ENCODE measurements at places on chromosomes 3 and 15.

DNA sequence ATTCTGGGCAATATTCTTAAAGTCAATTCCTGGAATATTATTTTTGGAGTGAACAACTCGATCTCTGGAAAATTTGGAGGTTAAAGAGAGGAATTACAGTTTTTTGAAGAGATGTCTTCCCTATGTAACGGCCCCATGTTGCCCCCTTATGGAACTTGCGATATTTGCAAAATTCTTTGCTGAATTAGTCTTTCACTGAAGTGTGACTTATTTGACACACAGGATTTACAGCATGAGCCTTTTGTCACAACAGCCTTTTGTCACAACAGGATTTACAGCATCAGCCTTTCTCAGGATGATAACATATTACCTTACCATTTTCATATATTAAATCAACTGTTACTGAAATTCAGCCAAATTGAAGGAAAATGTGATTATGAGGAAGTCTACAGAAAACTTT, 37.8 kb upstream of the SPTSSB start:
- peak; percentile 42 for DNase-seq

DNA sequence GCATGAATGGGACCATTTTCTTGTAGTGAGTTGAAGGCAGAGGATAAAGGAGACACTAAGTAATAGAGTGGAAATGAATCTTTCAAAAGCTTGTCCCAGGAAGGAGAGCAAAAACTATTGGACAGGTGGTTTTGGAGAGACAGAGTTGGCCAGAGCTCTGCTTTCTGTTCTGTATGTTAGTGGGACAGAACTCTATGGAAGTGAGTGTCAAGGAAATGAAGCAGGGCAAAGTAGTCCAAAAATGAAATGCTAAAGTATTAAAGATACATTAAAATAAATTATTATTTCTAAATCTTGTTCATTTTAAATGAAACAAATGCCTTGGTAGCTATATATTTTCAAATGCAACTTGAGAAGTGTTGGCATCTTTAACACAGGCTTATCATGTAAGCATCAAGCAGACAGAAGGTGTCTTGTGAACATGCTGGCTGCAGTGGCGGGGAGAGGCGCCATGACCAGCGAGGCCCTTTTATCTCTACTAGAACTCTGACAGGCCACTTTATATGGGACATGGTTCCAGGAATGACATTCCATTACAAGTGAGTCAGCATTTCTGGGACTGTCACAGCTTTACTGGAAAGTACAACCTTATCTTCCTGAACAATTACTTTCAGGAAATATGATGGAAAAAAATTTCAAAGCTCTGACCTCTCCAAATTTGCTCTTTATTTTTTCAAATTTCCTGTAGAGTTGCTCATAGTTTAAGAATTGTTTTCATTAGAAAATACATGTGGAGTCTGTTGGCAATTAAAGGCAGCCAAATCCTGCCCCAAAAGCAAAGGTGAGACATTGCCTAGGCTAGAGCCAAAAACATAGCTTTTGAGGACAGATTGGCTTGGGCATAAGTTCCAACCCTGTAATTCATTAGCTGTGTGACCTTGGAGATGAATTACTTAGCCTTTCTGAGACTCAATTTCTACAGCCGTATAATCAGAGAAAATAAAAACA, 106.5 kb downstream of the ECT2 start:
- DNase-seq, result no peak

- no peak for DNase-seq
Measured at GRCh38 chr3:78647726-78648125, 1120.1 kb downstream of the ROBO1 start.

DNA sequence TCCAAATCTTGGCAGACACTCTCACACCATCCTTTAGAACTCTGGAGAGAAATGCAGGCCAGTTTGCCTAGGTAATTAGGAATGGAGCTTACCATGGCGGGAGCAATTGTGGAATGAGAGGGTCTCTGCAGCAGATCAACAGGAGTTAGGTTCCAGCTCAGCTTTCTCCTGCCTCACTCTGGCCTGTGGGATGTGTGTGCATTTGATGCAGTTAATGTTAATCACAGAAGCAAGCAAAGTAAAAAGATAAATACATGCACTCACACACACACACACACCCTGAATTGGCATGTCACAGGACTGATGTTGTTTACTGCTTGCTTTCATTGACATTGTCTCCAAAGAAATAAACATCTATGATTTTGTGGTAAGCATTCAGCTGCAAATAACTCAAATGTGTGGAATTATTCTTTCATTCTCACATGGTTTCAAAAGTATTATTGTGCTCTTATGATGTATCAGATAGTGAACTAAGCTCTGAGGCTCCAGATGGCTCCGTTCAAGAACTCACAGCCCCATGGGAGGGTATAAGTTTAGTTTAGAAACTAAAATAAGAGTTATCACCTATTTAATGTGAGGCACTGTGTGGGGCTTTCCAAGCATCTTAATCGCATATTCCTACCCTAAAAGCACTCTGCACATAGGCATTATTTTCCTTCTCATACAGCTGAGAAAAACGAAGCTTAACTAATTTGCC, 31.3 kb upstream of the BFSP2 start:
- no peak for DNase-seq

- no peak for DNase-seq
Measured at GRCh38 chr3:28859897-28860296, 421.0 kb upstream of the RBMS3 start.

- no peak for DNase-seq
Measured at GRCh38 chr3:82202269-82202668, 440.8 kb upstream of the GBE1 start.

- no peak for DNase-seq
Measured at GRCh38 chr15:48667701-48668100, 22.2 kb upstream of the FBN1 start.

GRCh38 chr15:64779630-64780029, 4.2 kb upstream of the RBPMS2 start:
- no peak for DNase-seq

- no peak for DNase-seq
Measured at GRCh38 chr3:195334967-195335366, 64.0 kb upstream of the XXYLT1 start.

DNA sequence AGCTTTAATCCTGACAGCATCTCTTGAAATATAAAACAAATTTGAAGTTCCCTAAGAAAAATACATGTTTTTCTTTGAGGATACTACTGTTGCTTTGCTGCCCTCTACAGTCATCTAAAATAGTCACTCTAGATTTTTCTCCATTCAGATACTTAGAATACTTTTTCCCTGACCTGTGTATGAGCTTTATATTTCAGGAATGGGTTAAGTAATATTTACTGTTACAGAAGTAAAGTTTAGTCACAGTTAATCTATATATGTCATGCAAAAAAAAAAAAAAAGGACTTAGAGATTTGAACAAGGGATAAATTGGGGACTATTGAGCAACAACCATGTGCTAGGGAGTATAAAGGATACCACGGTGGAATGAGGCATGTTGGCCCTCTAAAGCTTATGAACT, 8.8 kb downstream of the NECTIN3 start:
- no peak for DNase-seq

GRCh38 chr15:77720655-77721054, 87.9 kb upstream of the LINGO1 start:
- DNase-seq, result no peak

GRCh38 chr3:58299839-58300516, 6.1 kb upstream of the RPP14 start:
- DNase-seq, result no peak

GRCh38 chr3:187222801-187223200, 25.5 kb downstream of the RTP1 start:
- DNase-seq, result no peak

DNA sequence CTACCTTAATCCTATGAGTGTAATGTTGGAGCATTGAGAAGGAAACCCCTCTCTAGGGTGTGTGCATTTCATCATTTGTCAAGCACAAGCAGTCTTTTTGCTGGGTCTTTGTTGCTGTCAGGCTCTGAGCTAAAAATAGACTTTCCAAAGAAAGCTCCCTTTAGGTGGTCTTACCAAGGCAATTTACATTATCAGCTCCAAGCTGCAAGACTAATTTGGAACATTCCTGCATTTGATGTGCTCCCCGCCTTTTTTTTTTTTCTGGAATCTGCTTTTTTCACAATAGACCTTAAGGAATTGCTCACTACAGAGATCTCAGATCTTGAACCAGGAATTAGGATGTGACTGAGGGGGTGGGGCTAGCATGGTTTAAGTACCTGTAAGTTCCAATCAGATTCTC, 60.6 kb upstream of the STAC start:
- no peak for DNase-seq

GRCh38 chr3:124885466-124886167, 1.5 kb downstream of the ITGB5 start:
- DNase-seq, result no peak

- no peak for DNase-seq
Measured at GRCh38 chr3:141268791-141269190, 37.2 kb downstream of the PXYLP1 start.

DNA sequence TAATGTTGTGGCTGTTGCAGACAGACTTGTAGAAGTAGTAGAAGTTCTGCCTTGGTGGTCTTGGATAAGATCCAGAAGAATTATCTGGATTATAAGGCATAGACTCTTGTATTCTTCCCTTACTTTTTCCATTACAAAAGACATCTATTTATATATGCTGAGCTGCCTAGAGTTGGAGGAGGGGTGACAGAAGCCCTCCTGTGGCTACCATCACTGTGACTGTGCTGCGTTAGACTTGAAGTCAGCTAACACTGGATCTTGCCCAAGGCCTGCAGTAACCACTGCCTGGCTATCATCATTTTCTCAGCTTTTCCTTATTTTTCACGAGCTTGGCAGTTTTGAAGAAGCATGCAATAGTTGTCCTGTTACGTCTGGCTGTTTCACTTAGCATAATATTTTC, 684.8 kb upstream of the BCHE start:
- no peak for DNase-seq

DNA sequence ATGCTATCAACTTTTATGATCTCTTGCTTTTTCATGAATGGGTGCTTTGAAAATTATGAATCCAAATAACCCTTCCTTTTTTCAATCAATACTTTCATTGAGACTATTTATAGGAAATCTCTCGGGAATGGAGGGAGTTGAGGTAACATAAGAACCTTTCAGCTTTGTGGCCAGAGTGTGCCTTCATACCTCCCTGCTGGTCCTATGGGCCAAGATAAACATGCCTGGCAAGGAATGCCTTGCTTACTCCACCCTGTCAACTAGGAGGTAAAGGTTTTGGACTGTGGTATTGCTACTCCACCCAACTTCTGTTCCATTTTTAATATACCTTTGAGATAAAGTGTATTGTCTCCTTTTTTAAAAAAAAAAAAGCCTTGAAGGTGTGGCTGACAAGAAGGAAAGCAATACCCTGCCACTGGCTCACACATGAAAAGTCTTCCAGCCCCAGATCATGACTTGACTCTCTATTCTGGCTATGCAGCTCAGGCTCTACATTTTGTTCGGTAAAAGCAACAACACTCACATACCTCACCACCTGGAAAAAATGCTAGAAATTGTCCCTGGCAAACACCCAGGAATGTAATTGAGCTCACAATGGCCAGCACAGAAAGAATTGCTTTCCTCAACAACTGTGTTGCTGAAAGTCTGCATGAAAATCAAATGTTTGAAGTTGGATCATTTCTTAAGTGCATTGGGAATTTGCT, 35.8 kb downstream of the COL8A1 start:
- no peak for DNase-seq

- DNase-seq, result no peak
Measured at GRCh38 chr15:44450172-44450571, 22.7 kb downstream of the CTDSPL2 start.

GRCh38 chr3:120688121-120688520, 6.1 kb upstream of the HGD start:
- DNase-seq, result no peak

DNA sequence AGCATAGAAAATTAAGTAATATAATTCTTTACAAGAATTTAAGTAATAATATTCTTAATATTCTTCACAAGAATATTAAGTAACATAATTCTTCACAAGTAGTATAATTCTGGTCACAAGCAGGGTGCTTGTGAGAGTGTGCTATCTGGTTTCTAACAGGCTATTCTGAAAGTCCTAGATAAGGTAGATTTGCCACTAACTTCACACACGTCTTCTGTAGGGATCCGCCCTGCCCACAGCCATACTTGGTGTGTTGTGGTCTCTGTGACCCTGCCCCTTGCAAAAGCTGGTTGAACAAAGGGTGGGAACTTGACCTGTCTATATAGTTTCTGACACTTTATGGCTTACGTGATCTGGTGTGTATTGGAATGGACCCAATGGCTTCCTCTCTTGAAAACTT, 253.4 kb upstream of the MDFIC2 start:
- DNase-seq, result no peak

DNA sequence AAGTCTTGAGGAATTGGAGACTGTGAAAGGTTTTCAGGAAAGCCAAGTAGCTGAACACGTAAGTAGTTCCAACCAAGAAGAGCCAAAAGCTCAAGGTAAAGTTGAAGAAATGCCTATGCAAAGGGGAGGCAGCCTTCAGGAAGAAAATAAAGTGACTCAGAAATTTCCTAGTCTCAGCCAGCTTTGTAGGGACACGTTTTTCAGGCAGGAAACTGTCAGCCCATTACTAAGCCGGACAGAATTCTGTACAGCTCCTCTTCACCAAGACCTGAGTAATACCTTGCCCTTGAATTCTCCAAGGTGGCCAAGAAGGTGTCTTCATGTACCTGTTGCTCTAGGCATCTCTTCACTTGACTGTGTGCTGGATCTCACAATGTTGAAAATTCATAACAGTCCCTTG, 48.6 kb downstream of the CDAN1 start:
- DNase-seq, result no peak

DNA sequence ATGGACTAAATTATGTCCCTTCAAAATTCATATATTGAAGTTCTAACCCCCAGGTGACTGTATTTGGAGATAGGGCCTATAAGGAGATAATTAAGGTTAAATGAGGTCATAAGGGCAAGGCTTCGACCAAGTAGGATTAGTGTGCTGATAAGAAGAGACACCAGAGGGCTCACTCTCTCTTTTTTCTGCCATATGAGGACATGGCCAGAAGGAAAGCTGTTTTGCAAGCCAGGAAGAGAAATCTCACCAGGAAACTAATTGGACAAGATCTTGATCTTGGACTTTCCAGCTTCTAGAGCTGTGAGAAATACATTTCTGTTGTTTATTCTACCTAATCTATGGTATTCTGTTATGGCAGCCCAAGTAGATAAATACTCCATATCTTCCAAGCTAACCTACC, 503.6 kb upstream of the NAALADL2 start:
- no peak for DNase-seq

DNA sequence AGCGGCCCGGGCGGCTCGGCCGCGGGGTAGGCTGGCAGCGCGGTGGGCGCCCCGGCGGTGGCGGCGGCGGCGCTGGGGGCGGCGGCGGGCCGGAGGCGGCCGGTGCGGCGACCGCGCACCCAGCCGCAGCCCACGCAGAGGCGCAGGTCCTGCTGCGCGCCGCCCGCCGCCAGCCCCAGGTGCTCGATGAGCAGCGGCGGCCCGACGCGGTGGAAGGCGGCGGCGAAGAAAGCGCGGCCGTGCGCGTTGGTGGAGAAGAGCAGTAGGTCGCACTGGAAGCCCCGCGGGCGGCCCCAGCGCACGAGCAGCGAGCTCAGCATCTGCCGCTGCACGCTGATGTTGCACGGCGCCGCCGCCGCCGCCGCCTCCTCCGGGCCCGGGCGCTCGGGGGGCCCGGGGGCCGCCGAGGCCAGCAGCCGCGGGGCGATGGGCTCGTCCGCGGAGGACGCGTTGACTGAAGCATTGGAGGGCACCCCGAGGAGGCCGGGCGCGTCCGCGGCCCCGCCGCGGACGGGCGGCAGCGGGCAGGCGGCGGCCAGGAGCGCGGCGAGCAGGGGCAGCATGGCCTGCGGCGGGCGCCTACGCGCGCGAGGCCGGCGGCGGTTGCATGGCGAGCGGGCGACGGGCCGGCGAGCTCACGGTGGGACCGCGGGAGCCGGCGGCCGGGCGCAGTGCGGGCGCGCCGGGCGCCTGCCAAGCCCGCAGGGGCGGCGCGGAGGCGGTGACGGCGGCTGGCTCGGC, 452 bp downstream of the TMEM158 start:
- peak; percentile 6 for DNase-seq
